ENCODE measurements at places on chromosomes 1 and 21.

DNA sequence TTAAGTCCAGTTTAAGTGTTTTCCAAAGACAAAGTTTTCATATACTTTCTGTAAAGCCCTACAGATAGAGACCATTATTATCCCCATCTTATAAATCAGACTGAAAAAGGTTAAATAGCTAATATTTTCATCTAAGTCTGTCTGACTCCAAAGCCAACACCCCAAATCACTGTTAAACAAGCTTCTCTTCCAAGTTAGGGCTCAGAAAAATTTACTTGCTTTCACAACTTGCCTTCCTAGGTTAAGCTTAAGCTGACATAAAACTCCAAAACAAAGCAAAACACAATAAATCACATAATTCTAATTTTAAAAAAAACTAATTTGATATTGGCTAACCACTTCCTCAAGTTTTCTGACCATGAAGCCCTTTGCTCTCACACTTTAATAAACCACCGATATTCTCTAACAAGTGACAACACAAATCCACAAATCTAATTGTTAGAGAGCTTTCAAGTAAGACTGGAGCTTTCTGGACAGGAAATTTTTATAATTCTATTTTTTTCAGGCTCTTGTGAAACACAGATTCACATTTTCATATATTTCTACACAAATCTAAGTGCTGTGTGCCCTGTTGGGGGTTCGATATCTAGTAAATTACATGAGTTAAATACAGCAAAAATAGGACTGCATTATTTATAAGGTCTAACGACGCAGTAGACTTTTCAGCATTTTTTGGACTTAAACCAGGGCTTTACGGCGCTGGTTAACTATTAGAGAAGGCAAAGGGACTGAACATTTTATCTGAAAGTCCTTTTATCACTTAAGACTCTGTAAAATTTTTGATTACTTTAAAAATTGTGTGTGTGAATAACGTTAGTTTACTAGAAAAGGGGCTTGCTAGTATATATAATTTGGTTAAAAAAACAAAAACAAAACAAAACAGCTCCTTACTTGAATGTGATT lies 2.1 kb downstream of the GNG12 start:
- no peak for DNase-seq

DNA sequence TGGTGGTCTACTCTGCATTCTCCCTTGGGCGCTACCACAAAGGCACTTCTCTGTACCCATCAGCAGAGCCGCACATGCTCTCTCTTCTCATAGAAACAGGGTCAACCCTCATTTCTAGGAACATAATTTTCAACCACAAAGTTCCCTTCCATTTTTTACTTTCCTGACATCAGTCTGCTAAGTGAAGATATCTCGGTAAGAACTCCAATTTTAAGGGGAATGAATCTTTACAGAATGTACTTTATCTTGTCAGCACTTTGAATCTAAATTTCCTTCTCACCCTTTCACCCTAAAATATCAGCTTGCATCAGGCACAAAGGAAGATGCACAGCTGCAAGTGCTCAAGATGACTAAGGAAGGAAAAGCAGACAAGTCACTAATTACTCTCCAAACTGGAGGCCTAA lies 545.9 kb downstream of the SMYD3 start:
- peak; percentile 61 for DNase-seq

- DNase-seq: no peak
These were observed 161.4 kb upstream of the TNR start for GRCh38 chr1:175904808-175905207.

GRCh38 chr21:33849834-33850233 lies 65.8 kb downstream of the ATP5PO start:
- no peak for DNase-seq

GRCh38 chr1:14168326-14169063 lies 430.0 kb upstream of the KAZN start:
- no peak for DNase-seq

DNA sequence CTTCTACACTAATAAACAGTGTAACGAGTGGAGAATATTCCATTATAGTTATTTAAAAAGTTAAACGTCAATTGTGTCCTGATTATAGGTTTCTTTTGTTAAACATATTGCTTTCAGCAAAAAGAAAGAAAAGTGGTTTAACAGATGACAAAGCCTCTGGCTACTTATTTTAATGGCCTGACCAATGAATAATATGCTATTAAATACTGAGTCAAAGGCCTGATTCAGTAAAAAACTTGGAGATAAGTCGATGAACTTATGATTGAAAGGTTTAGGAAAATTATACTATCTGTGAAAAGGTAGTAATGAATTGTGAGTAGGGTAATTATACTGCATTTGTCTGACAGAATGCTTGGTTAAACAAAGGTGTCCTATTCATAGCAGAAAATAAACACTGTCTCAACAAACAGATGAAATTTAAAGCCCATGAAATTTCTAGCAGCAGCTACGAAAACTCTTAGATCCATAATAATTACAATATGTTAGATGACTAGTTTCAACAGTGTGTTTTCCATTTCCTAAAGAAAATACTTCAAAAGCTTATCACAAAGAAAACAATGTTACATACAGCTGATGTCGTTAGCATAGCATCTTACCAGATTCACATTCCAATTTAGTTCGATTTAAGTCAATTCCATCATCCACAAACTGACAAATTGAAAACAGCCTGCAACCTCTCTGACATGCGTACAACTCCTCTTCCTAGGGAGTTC lies 6.2 kb downstream of the TMEM59 start:
- DNase-seq: no peak

- DNase-seq: no peak
These were observed 733.4 kb upstream of the B3GALT2 start for GRCh38 chr1:193919827-193920226.

- peak; percentile 37 for DNase-seq
These were observed 156.9 kb upstream of the GJB5 start for GRCh38 chr1:34597877-34598514.

GRCh38 chr1:31170486-31170735 lies 69.3 kb downstream of the NKAIN1 start:
- DNase-seq: no peak

- no peak for DNase-seq
These were observed 38.5 kb upstream of the PRDX6 start for GRCh38 chr1:173438675-173439074.

- DNase-seq: peak; percentile 87
These were observed at the start of gene SSBP3 for GRCh38 chr1:54406339-54407153. Gene SSBP3, minus strand, starts transcription at chr1:54406394.

DNA sequence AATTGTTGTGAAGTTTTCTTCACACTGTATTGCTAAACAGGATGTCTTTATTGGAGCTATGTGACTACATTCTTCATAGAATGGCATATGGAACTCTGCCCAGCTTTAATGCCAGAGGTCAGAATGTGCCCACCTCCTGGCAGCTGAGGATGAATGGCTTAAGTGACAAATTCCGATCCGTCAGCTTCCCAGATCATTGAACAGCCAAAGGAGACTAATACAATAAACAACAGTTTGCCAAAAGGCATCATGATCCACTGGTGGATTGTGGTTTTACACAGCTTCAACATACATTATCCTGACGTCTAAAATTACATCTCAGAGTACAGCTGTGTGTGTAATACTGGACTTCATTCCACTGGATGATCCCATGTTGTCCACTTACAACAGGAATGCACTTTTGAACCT lies 68.7 kb upstream of the C1orf105 start:
- DNase-seq: peak; percentile 39

DNA sequence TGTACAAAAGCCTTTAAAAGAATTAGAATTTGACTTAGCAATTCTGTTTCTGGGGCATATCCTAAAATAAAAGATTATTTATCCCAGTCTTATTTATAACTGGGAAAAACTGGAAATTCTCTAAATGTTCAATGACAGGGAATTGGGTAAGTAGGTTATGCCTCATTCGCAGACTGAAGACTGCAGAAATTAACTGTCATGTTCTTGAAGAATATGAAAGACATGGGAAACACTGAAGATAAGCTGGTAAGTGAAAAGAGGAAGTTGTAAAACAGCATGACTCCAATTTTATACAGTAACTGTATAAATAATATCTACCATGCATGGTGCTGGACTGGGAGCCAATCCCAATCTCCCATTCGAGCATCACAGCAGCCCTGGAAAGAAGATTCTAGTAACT lies 50.6 kb upstream of the SLC2A1 start:
- DNase-seq: no peak

DNA sequence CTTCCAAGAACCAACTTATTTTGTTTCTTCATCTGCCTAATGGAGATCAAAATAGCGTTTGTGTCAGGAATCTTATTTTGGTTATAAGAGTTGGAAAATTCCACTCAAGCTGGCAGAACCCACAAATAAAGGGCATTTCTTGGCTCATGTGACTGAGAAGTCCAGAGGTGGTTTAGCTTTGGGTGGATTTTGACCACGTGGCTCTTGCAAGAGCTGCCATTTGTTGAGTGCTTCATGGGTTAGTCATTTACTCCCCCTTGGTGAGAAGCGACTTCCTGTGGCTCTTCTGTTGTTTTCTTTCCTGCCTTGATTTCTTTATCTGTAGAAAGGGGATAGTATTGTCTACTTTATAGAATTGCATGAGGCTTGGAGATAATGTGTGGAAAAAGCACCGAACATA lies 9.5 kb upstream of the RNF186 start:
- DNase-seq: no peak

DNA sequence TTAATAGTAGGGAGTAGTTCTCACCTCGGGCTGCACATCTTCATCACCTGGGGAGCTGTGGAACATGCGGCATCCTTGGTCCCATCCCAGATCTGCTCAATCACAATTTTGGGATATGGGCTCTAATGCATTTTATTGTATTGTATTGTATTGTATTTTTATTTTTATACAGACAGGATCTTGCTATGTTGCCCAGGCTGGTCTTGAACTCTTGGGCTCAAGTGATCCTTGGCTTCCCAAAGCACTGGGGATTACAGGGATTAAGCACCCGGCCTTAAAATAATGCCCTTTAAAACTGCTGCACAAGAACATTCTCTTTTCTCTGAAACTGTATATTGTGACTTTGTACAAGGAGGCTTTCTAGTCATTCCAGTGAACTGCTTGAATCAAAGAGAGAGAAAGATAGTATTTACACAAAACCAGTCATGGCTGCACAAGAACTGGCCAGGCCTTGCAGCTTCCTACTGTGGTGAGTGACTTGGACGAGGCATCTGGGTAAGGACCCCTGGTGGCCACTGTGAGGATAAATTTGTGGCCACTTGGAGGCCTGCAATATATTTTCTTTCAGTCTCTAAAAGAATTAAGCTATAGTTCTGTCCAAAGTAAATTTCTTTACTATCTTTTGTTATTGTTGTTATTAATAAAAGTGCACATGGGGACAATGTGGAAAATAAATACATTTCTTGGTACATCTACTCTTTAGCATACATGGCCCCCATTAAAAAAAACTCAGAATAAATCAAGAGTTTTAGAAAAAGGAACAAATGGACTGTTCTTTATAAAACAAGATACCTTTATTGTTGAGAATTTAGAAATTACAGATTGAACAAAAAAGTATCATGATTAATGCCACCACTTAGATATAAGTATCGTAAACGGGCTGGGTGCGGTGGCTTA lies 48.0 kb downstream of the TBCE start:
- DNase-seq: peak; percentile 51

- peak; percentile 72 for DNase-seq
These were observed 32.8 kb upstream of the RUNX1 start for GRCh38 chr21:35081861-35082260.

DNA sequence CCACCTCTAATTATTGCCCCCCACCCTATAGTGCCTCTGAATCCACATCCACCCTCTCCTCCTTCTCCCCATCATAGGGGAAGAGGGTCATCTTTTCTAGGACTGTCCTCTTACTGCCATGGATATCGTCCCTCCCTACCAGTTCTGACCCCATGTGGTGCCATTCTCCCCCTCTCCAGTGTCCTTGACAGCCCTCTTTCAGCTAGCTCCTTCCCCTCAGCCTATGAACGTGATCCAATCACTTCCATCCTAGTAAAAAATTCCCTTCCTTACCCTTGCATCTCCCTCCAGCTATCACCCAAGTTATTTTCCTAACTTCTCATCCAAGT lies 172.7 kb downstream of the RRAGC start:
- DNase-seq: no peak

DNA sequence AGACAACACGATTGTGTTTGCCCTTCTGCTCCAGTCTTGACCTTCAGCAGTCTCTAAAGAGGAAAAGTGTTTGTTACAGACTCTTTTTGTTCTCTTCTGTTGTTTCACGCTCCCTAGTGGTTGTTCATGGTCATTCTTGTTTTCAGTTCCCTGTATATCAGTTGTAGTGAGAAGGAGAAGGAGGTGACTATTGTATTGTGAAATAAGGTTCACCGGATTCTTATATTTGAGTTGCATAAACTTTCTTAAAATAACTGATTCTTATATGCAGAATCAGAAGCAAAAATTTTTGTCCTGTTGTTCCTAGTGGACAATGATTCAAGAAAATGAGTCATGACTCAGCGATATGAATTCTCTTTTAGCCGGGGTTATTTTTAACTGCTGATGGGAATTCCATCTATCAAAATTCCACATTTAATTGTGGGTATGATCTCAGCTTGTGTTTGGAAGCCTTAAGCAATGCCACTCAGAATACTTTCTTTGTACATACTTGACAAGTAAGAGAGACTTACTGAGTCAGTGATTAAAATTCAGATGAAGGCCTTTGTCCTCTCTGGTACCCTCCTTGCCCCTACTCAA lies 152.2 kb downstream of the CLEC20A start:
- peak; percentile 90 for DNase-seq

- DNase-seq: no peak
These were observed at the start of gene CFAP45 for GRCh38 chr1:159900086-159900680. Gene CFAP45, minus strand, starts transcription at chr1:159900165. Its CDS starts 67 bp downstream, at chr1:159900098.

DNA sequence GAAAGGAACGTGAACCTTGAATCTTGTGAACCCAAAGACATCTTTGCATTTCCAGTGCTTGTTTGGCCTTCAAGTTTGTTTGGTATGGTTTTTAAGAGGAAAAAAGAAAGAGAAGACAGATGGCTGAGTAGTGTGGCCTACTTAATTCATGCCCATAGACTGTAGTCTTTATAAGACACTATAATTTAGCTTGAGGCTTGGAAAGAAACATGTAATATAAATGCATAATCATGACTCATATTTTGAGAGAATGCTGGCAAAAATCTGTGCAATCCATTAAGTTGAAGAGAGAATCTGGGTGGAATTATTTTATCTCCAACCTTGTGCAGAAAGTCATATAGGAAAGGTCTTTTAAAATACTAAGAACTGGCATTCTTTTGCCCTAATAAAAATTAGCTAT lies 179.3 kb downstream of the SIPA1L2 start:
- no peak for DNase-seq

GRCh38 chr1:229940684-229941083 lies 126.4 kb upstream of the GALNT2 start:
- peak; percentile 80 for DNase-seq

DNA sequence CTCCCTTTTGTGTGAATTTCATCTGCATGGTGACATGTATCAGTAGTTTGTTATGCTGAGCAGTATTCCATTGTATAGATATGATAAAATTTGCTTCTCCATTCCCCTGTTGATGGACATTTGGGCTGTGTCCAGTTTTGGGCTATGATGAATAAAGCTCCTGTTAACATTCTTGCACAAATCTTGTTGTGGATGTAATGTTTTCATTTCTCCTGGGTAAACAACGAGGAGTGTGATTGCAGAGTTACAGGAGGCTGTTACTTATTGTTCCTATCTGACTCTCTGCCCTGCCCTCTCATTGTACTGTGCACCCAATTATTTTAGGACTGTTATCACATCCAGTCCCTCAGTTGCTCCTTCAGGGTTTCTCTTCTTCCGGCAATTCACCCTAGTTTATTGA lies 24.2 kb downstream of the MAPKAPK2 start:
- no peak for DNase-seq
